ENCODE measurements at places on chromosomes 5 and 9.

DNA sequence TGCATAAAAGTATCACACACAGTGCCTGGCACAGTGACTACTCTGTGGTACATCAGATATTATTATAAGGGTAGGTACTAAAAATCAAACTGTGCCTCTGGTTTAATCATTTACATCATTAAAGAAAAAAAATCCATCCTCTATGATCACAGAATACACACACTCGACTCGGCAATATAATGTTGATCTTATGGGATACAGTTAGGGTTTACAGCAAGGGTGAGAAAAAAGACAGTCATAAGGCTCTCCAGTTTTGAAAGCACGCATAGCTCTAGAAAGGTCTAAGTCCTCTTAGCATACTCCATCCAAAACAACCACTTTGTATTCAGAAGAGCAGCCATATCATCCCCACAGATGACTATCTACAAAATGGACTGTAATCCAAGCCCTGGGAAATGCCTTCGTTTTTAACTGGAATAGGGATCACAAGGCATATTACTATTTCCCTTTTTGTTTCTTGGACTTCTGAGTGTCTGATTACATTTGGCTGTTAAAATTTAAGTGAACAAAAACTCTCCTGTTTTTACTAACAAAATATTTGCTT, 26.6 kb downstream of the TRPM3 start:
- DNase-seq: no peak

GRCh38 chr9:94525396-94526035, 29.4 kb upstream of the PCAT7 start:
- no peak for DNase-seq

- DNase-seq: no peak
Measured at GRCh38 chr5:27511061-27511460, 472.7 kb upstream of the CDH9 start.

DNA sequence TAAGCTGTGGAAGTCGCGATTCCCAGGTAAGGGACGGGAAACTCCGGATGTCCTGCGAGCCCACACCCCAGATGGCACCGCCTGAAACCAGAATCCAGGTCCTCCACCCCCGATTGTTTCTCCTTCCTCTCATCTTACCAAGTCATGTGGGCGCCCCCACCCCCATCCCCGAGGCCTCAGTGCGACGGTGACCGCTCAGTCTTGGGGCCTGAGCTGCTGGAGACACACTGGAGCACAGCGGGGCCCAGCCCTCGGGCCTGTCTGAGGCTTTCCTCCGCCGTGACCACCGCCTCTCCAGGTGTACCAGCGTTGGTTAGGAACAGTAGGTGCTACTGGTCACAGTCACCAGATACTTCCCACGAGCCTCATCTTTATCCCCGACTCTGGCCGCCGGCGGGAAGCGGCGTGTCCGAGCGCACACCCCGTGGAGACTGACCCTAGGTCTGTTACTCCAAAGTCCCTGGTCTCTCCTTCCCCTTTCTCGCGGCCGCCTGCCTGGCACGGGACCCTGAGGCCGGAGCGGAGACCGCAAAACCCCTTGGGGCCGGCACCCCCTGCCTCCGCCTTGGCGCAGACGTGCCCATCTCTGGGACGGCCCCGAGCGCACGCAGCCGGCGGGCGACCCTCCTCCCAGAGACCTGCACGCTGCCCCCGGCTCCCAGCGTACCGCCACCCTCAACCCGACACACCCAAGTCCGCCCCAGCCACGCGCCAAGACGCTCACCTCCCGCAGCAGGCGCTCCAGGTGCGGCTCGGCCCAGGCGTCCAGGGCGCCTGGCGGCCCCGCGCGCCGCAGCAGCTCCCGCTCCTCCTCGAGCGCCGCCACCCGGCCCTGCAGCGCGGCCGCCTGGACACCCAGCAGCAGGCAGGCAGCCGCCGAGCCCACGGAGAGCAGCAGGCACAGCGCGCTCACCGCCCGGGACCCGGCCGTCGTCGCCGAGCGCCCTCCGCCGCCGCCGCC, 733 bp downstream of the COL23A1 start:
- DNase-seq: peak; percentile 27

DNA sequence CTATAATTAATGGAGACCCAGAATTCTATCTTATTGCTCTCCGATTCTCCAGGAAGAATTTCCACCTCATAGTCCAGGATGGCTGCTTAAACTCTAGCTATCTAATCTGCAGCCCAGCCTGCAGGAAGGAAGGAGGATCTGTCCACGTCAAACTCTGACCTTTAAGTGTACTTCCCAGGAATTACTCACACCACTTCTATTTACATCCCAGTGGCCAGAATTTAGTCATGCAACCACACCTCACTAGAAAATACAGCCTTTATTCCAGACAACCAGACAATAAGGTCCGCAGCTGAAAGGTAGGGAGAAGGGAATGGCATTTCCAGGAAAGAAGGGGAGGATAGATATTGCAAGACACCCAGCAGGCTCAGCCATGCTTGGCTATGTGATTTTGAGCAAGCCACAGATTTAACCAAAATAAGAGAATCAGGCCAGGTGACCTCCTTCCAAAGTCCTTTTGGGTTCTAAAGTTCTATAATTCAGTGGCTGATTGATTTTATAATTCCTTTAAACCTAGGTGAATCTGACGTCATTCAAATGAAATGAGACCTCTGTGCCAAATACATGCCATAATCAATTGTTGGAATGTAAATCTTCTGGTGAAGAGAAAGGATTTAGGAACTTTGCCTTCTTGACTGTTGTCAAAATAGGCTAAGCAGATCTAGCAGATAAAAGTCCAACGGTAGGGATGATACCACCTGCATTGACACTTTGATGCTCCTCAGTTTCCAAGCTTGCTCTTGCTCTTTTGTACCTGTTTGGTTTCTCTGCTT, 3.7 kb upstream of the DENND1A start:
- no peak for DNase-seq

DNA sequence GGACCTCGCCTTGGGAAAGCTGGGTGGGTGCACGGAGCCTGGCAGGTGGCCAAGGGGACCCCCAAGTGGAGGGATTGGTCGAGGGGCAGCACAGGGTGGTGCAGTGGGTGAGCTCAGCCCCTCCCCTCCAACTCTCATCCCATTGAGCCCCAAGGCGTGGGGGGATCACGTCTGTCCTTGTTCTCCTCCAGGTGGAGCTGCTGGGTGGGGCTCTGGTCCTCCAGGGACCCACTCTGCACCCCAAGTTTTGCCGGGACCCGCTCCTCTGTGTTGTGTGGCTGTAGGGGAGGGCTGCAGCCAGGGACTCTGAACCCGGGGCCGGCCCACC, 3.6 kb upstream of the FUT7 start:
- DNase-seq: no peak

DNA sequence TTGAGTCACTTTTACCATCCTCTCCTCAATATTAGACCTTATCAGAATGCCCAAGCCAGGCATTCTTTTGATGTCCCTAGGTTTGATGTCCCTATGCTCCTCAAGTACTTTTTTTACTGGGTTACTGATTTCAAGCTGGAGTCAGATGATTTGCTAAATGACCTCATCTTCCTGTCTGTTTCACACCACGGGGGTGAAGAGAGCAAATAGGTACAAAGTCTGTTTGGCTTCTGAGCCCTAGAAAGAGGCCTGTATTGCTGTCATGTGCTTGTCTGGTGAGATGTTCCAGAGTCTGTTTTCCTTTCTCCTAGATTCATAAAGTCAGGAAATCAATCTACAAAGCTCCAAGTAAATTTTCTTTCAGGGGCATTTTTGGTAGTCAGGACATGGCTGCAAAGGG, 12.7 kb upstream of the DAB2 start:
- no peak for DNase-seq

GRCh38 chr5:31161781-31162181, 31.7 kb upstream of the CDH6 start:
- DNase-seq: no peak

DNA sequence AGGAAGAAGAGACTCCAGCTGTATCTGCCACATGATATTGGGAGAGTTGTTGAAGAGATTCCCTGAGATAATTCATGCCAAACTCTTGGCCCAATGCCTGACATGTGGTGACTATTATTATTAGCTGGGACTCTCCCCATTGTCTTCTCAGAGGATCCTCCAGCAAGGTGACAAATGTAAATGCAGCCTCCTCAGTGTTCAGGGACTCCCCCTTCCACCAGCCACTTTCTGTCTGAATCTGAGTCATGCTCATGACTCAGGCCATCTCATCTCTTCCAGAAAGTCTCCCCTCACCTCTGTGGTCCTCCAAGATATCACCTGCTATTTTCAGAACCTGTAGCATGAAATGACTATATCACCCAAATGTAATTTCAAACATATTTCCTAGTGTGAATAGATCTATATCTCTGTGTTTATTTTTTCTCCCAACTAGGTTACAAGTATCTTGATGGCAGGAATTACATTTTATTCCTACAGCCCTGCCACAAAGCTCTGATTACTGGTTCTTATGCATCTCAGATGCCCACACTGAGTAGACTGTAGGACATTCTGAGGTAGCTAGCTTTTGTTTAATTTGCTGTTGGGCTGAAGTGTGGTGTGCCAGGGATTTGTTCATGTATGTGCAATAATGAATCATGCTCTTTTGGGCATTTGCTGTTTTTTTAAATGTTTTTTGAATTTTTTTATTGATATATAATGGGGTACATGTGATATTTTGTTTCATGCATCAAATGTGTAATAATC, 126.6 kb upstream of the IL12B start:
- DNase-seq: peak; percentile 76

DNA sequence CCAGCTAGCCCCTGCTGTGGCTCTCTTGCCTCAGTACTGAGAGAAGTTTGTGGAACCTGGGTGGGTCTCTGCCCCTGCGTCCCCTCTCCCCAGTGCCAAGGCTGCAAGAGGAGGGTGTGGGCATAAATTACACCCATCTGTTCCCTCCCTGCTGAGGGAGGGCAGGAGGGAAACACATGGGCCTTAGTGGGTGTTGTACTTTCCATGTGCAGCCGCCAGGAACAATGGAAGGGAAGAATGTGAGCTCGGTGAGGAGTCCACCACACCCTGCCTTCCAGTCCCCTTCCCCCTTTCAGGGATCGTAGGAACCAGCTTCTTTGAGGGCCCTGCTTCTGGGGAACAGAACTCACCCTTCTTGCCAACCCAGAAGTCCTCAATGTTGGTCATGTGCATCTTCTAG, 138.2 kb upstream of the KLF4 start:
- DNase-seq: no peak

GRCh38 chr9:34185778-34186551, 7.1 kb downstream of the UBAP1 start:
- DNase-seq: no peak

- DNase-seq: no peak
Measured at GRCh38 chr9:79695531-79696175, 123.9 kb downstream of the TLE4 start.

DNA sequence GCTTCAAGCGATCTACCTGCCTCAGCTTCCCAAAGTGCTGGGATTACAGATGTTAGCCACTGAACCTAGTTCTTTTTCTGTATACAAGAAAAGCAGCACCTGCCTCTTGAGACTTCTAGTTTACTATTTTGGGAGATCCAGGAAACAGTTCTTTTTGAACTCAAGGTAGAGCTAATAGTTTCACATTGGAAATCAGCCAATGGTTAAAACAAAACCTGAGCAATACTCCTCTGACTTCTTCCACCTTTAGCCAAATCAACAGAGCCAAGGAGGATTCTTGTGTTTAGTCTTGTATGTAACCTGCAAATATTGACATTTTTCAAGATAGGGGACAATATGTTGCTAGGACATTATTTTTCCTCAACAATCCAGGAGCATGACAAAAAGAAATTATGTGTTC, 349.4 kb downstream of the SH3GL2 start:
- no peak for DNase-seq

- DNase-seq: no peak
Measured at GRCh38 chr5:133936651-133937015, 31.8 kb downstream of the C5orf15 start.

- DNase-seq: no peak
Measured at GRCh38 chr5:54905246-54905795, 80.1 kb downstream of the ESM1 start.

DNA sequence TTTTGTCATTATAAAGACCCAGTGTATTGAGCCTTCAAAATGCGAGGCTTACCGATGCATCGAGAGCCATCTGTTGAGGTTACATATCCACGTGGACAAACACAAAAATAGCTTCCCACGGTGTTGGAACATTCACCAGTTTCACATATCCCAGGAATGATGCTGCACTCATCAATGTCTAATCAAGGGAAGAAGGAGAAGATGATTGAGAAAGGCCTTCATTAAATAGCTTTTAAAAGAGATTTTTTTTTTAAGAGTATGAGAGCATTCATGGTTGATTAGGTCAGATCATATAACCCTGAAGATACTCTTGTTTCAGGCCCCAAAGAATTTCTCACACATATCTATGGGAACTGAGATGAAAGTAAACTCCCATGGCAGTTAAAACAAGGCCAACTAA, 129.4 kb downstream of the FBN2 start:
- DNase-seq: no peak

DNA sequence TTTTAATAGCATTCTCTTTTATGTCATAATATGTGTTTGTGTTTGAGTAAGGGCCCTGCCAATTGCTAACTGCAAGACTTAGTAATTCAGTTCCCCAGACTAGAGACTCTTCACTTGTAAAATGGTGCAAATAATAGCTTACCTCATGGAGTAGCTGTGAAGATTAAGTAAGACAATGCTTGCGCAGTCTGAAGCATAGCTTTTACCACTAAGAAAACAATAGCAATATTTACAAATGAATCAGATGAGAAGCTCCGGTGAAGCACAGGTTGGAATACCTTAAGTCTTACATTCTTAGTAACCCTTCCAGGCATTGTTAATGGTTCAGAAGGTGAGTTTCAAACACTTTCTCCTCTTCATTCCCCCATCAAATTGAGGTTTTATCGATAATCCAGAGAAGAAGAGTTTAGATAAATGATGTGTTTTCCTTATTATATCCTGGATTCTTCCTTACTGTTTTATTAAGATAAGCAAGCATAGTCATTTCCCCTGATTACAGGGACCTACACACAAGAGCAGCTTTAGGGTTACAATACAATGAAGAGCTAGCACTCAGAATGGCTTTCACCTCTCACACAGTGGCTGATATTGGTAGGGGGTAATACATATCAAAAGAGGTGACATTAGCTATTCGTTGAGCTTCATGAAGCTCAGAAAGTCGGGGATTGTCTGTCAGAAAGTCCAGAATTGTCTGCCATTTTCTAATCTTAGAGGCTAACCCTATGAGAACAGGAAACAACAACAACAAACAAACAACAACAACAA, 96.4 kb upstream of the EDIL3 start:
- DNase-seq: no peak

GRCh38 chr5:11273180-11273903, 512.3 kb upstream of the DAP start:
- DNase-seq: no peak
